EH (cell line): ENCODE measurements at places on chromosomes 16 and 17.

- DNase-seq, result no peak
These were observed 28.0 kb upstream of the MAF start for GRCh38 chr16:79628501-79628975.

DNA sequence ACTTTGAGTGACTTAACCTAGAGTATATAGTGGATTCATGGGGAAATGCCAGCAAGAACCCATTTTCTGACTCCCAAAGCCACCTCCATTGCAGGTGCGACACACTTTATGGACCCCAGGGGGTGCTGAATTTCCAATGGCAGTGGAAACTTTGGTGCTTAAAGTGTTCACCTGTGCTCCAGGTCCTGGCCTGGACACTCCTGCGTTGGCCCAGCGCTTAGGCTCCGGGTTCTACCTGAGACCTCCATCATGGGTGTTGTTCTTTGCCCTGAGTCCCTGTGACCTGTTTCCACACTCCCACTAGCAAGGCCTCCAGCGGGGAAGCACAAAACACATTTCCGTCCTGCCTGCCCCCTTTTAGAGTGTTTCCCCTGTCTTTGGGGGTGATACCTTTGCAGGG, 3.0 kb downstream of the CCNF start:
- DNase-seq, result no peak

- DNase-seq, result no peak
These were observed 10.2 kb downstream of the CFAP97D1 start for GRCh38 chr17:43790311-43790940.

DNA sequence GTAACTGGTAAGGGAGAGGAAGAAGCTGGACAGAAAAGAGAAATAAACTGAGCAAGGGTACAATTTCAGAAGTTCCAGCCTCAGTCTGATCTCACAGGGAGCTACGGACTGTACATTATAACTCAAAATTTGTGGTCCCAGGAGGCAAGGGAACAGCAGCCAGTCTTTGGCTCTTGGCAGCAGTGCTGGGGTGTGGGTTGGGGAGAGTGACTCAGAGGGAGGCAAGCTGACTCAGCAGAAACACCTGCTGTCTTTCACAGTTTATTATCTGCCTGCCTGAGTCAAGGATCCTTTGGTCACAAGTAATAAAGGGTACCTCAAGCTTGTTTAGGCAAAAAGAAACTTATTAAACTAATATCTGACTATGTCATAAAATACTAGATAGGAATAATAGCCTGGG, 73.5 kb upstream of the KIF2B start:
- DNase-seq, result no peak

DNA sequence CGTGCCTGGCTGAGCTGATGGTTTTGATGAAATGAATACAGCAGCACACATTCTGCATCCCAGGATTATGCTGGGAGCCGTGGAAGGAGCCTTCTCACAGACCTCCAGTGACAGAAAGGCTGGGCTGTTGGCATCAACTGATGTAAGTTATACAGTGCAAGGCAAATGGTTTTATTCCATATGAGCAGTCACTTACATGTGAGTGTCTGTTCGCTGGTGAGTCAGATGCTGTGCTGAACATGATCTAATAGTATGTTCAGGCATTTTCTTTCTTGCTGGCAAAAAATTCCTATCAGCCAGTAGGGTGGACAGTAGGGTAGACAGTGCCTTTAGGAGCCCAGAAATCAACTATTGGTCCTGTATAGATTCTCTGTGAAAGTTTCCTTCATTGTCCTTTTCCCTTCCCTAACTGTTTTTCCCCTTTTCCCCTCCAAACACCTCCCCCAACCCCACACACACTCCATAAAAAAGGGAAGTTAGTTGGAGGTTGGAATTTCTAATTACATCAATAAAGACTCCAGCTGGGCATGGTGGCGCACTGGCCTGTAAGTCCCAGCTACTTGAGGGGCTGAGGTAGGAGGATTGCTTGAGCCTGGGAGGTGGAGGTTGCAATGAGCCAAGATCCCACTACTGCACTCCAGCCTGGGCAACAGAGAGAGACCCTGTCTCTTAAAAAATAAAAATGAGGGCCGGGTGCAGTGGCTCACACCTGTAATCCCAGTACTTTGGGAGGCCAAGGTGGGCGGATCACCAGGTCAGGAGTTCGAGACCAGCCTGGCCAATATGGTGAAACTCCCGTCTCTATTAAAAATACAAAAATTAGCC, 36.2 kb downstream of the LDHD start:
- peak; percentile 68 for DNase-seq

DNA sequence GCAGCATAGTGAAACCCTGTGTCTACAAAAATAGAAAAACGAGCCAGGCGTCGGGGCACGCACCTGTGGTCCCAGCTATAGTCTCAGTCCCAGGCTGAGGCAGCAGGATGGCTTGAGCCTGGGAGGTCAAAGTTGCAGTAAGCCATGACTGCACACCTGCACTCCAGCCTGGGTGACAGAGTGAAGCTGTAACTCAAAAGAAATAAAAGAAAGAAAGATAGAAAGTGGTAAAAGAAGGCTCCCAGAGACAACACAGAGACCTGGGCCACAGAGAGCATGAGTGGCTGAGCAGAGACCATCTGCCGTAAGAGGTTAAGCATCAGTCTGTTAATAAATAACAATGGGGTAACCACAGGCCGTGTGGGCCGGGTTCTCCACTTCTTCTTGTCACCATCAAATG, 15.3 kb upstream of the HEXD start:
- no peak for DNase-seq

DNA sequence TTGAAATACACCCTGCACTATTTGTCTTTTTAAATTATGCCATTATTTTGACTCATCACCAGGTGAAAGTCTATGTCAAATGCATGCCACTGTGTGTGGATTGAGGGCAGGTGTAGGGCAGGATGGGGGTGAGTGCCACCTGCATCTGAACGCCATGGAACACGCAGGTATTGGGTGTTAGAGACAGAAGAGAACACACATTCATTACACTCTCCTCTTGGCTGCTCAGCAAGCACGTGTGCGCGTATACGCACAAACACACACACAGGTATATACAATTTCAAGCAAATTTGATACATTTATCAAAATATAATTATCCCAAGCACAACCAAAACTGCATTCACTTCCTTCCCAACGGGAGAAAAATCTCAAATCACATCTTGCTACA, 268.9 kb downstream of the NTN1 start:
- DNase-seq, result no peak

GRCh38 chr17:18361837-18362697, 1.3 kb downstream of the SHMT1 start:
- DNase-seq, result no peak

- peak; percentile 17 for DNase-seq
These were observed 50.3 kb upstream of the TBX2 start for GRCh38 chr17:61349350-61349749.

- no peak for DNase-seq
These were observed 9.6 kb upstream of the CD300C start for GRCh38 chr17:74555427-74555940.

GRCh38 chr17:82047914-82048570, 3.6 kb downstream of the RFNG start:
- no peak for DNase-seq

DNA sequence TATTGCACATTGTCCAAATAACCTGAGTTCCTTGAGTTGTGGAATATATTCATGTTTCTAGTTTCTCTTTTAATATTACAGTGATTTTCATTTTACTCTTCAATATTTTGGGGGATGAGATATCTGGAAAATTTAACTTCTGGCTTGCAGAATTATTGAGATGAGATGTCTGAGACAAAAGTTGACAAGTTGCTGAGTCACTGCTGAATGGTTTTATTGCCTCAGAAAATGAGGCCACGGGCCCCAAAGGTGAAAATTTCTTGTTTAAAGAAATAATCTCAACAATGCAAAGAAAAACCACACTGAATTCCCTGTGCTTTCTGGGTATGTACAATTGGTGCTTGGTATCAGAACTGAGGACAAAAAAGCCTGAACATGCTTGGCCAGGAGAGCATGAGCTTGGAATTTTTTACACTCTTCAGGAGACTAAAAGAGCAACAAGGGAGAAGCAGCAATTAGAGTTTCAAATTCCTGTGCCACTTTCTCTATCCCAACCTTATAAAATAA, 129.2 kb upstream of the TOM1L1 start:
- DNase-seq, result no peak

GRCh38 chr16:89080196-89080853, 13.3 kb upstream of the ACSF3 start:
- no peak for DNase-seq

DNA sequence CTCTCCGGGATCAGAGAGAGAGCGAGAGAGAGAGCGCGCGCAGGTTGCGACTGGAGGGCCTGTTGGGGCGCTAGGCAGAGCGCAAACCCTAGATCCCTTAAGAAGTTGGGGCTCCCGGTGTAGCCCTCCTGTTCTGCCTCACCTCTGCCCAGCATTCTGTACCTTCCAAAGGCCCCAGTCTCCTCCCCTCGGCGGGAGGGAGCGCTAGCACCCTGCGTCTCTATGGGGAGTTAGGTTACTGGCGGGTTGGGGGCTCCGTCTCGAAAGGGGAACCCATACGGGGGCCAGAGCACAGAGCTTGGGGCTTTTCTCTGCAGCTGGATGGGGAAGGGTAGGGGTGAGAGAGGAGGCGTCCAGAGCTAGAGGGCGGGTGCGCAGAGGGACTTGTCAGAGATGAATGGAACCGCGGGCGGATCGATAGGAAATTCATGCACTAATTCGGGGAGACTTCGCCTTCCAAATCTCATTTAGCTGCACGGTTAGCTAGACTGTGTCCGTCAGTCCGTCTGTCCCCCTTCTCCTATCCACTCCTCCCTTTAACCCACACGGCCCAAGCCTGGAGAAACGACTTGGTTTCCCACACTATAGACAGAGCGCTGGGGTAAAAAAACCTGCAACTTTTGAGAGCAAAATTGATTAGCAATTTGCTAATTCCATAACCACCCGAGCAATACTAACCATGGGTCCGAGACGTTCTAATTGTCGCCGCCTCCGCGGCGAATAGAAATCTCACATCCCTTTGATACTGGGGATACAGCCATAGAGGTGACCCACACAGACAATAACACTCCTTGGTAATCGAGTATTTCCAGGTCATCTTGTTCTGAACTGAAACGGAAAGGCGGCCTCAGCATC, 693 bp upstream of the HOXB4 start:
- no peak for DNase-seq

DNA sequence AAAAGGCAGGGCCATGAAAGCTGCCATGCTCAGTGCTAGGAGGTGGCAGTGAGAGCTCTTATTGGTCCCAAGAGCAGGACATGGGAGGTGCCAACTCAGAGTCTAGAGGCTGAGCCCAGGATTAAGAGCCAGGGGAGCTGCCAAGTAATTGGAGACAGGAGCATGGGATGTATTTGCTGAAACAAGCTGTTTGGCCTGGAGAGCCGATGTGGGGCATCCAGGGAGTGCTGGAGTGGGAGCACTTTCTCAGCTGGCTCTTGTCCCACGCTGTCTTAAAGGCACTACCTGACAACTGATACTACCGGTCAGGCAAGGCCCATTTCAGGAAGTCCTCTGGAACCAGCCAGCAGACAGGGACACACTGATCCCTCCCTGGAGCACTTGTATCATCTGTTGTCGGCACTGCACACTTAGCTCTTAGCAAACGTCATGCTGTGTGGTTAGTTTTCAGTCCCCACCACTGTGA, 19.3 kb downstream of the ANKFN1 start:
- DNase-seq, result peak; percentile 55

- DNase-seq, result peak; percentile 74
These were observed 157.1 kb downstream of the RGS9 start for GRCh38 chr17:65294181-65294719.

DNA sequence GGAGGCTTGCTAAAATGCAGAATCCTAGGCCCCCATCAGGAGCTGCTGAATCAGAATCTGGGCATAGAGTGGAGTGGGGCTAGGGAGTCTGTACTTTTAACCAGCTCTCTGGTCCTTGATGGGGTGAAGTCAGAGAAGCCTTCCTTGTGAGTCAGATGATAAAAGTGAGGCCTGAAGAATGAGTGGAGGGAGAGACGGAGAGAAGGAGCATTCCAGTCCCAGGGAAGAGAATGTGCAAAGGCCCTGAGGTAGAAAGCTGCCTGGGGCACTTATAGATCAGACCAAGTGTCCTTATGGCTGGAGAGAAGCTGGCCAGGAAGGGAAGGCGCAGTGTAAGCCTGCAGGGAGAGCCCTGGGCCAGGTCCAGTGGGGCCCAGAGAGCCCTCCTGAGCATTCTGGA, 235.1 kb upstream of the NLRP1 start:
- DNase-seq, result peak; percentile 22

DNA sequence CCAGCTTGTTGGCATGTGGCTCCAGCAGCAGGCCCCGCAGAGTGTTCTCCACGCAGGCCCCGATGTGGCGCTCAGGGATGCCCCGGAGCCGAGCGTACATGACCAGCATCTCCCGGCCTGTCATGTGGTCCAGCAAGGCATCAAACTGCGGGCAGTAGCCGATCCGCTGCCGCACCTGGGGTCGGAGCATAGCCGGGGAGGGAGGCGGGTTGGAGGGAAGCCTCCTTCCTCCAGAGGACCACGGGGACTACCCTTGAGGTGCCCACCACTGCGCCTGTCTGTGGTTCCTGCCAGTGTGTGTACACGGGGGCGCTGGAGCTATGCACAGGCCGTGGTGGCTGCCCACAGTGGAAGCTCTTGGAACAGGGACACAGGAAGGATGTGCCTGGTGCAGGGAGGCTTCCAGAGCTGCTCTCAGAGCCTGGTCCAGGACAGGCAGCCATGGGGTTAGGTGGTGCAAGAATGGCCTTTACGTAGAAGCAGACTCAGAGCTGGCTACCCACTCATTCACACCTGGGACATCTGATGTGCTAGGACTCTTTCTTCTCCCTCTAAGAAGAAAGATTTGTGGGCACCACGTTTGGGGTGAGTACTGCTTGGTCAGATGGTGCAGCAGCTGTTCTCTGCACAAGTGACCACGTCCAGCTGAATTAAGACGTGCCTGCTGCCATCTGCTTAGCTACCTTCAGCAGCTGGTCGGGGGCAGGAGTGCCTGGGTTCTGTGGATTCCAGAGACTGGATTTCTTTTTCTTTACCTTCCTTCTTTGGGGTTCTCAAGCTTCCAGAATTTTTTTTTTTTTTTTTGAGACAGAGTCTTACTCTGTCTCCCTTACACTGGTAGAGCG, 11.3 kb upstream of the RNPS1 start:
- DNase-seq, result no peak

DNA sequence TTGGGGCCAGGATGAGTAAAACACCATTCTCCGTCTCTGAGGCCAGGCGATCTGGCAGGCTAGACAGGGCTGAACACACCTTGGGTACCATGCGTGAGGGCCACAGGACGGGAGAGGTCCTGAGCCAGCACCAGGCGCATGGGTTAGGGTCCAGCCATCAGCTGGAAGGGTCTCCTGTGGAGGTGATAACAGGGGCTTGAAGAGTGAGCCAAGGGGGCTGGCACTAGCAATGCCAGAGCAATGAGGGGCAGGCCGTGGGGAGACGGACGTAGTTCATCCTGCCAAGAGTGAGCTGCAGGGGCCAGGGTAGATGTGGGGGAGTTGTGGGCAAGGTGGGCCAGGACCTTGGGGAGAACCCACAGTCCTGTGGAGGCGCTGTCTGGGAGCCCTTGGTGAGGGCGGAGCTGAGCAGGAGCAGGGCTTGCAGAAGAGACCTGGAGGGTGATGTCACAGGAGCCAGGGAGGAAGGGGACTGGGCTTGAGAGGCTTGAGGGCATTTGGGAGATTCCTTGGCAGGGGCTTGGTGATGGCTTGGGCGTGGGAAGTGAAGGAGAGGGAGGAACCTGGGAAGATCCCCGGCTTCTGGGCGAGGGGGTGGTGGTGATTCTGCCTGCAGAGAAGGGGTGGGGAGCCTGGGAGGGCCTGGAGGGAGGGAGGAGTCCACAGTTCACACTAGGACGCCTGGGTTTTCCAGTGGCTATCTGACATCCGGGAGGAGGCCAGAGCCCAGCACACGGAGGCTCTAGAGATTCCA, 6.3 kb upstream of the NPTX1 start:
- no peak for DNase-seq

GRCh38 chr17:5120036-5120435, 4.2 kb downstream of the USP6 start:
- no peak for DNase-seq

GRCh38 chr17:73936908-73937627, 266.4 kb upstream of the RPL38 start:
- DNase-seq, result no peak
